AG20443 (cell line): ENCODE measurements at places on chromosomes 16 and 17.

- DNase-seq: peak; percentile 83
Measured at GRCh38 chr17:49494986-49495841, at the start of gene NGFR. Gene NGFR (plus strand): TSS chr17:49495293. CDS start chr17:49495418, 125 bp downstream.

GRCh38 chr17:1073241-1073962 lies 76.5 kb downstream of the TIMM22 start:
- DNase-seq: no peak

- peak; percentile 82 for DNase-seq
Measured at GRCh38 chr17:31448467-31449077, 57.1 kb downstream of the RAB11FIP4 start.

DNA sequence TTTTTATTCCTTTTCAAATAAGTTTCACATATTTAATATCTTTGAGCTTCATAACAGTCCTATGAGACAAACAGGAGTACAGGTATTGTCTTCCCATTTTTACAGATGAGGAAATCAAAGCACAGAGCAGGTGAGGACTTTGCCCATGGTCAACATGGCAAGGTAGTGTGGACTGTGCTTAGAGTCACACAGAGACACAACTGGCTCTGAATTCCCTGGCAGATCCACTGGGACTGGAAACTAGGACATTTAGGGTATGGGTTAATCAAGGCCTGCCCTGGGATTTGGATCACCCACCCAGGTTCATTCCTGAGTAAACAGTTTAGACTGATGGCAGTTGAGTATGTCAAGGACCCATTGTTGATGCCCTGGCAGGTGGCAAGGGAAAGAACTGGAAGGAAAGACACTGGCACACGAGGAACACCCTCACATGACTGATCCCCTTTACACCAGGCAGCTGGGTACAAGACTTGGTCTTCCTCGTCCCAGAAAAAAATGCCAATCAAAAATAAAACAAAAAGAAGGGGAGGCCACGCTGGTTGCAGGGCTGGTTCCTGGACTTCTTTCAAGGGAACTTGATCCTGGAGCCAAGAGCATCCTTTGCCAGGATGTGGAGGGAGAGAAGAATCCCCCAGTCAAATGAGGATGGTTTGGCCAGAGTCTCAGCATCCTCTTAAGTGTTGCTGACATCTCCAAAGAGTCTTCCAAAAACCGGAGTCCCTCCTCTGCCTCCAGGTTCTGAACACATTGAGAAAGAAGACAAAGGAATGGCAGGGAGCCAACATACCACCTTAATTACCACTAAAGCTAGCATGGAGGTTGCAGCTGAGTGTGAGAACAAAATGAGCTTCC lies 34.9 kb downstream of the CHD9 start:
- no peak for DNase-seq

GRCh38 chr17:27157898-27158297 lies 136.0 kb upstream of the WSB1 start:
- DNase-seq: peak; percentile 2
